ENCODE measurements at places on chromosomes 6 and 20.
A peak's percentile ranks its signal among the peaks of the same experiment; 100 is the strongest.

- no peak for DNase-seq
Observed at GRCh38 chr20:10715035-10715434, 41.2 kb upstream of the JAG1 start.

- DNase-seq: no peak
Observed at GRCh38 chr6:42440778-42441696, 10.7 kb downstream of the TRERF1 start.

DNA sequence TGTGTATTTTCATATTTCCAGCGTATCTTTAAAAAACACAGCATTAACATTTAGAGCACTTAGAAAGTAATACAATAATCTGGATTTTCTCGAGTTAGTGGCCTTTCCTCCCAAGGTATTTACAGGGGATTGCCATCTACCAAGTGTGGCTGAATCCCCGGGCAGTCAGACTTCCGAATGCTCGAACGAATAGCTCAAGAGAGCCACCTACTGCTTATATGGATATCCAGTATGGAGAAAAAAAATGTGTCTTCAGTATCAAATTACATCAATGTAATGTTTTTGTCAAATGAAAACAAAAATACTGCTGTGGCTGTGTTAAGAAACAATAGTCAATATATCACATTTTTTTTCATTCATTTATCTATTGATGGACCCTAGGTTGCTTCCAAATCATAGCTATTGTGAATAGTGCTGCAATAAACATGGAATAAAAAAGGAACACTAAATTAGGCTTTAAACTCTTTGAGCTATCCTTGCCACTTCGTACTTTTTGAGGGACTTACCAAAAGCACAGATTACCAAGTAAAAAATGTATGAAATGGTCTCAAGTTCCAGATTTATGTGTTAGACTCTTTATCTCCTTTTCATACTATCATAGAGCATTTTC, 654.5 kb upstream of the PTCHD4 start:
- DNase-seq: peak; percentile 36

DNA sequence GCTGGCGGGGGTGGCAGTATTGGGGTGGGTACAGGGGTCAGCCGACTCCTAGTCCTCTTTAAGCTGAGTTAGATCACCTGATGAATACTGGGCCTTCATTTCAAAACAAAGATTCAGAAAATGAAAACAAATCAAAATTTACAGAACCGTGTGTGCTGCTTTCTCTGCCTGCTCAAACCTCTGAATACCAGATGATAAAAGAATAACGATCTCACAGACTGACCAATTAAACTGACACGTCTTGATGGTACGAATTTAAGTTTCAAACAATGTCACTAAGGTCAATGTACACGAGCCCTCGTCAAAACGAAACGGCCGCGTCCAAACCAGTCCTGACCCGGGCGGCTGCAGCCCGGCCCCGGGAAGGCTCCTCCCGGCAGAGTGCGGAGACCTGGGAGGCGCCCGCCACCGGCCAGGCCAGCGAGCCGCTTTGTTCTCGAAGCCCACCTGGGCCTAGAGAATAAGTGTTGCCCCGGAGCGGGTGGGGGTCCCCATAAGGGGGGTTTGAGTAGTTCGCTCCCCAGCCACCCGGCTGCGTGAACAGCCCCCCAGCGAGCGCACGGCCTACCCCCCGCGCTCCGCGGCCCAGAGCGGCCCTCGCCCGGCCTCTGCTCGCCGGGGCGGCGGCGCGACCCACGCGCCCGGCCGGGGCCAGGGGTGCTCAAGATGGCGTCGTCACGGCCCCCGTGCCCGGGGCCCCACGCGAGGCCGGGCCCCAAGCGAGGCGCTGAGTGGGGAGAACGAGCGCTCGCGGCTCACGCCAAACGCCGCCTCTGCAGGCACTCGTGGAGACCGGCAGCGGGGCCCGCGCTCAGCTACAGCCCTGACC, 728 bp downstream of the PSMA7 start:
- peak; percentile 15 for DNase-seq

GRCh38 chr6:91497770-91498169, 910.9 kb upstream of the MAP3K7 start:
- no peak for DNase-seq

GRCh38 chr6:124682751-124683150, 279.5 kb upstream of the RNF217 start:
- DNase-seq: no peak

GRCh38 chr6:36627801-36628246, 33.7 kb downstream of the SRSF3 start:
- peak; percentile 69 for DNase-seq

- no peak for DNase-seq
Observed at GRCh38 chr6:1726341-1726768, 116.6 kb downstream of the FOXC1 start.

GRCh38 chr20:5650280-5650691, 99.9 kb upstream of the SHLD1 start:
- no peak for DNase-seq

DNA sequence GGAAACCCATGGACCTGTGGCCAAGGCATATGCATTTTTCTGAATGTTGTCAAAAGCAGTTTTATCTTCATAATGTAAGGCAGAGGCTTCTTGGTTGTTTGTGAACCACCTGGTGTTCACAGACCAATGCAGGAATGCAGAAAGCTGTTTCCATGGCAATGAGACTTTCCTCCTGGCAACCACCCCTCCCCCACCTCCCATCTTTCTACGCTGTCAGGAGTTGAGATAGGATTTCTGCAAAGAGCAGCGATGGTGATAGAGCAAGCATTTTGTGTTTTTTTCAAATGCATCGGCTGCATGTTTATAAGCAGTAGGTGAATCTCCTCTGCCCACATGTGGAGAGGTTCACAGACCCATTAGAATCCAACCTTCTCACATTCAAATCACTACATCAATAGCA, 114.1 kb upstream of the SMLR1 start:
- no peak for DNase-seq

DNA sequence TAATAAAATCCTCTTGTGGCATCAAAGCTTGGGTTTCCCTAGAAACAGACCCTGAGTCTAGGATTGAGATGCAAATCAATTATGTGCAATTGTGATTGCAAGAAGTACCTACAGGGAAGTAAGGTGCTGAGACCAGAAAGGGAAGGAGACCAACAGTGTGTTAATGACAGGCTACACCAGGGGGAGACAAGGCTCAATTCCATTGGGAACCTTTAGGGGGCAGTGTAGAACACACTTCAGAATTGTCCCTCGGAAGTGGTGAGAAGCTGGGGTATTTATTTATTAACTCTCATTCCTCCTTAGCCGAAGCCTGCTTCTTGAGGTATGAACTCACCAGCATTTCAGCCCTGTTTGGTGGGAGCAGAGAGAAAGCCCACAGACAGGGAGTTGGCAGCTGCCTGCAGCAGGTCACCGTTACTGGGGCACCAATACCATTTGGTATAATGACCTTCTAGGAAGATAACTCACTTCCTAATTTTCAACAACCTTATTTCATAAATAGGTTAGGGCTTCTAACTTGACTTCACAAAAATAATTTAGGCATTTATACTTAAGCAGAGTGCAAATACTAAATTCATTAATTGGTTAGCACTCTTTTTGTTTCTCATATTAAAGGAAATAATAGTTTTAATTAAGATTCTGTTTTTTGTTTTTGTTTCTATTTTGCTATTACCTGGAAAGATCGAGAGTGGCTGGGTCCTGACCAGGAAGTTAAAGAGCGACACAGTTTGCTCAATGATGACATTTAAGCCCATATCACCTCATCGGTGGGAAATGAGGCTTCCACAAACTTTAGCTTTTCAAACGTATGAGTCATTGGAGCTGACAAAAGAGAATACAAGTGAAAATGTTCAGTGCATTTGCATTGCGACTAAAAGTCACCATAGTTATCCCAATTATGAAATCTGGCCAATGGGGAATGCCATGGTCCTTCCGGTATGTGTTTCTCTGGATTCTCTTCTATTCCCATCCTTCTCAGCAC, 94.8 kb downstream of the BTBD3 start:
- peak; percentile 72 for DNase-seq

- peak; percentile 78 for DNase-seq
Observed at GRCh38 chr6:111113336-111114086, 26.2 kb downstream of the SLC16A10 start.

- no peak for DNase-seq
Observed at GRCh38 chr20:32918751-32919150, 60.0 kb downstream of the EFCAB8 start.

DNA sequence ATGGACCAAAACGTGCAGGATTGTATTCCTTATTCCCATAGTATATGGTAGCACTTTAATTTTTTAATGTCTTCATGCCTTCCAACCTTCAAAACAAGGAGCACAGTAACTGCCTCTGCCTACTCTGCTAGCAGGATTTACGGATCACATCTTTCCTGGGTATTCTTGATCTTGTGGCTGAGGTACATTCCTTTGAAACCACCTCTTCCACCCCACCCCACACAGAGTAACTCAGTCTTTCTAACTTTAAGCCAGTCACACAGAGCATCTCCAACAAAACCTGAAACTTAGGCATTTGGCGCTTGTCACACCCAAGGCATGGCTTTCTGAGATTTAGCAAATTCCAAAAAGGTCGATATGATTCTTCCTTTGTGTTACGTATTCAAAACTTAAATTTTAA, 2.3 kb upstream of the ID4 start:
- no peak for DNase-seq

GRCh38 chr20:59141818-59142581, 21.6 kb upstream of the ZNF831 start:
- DNase-seq: no peak

DNA sequence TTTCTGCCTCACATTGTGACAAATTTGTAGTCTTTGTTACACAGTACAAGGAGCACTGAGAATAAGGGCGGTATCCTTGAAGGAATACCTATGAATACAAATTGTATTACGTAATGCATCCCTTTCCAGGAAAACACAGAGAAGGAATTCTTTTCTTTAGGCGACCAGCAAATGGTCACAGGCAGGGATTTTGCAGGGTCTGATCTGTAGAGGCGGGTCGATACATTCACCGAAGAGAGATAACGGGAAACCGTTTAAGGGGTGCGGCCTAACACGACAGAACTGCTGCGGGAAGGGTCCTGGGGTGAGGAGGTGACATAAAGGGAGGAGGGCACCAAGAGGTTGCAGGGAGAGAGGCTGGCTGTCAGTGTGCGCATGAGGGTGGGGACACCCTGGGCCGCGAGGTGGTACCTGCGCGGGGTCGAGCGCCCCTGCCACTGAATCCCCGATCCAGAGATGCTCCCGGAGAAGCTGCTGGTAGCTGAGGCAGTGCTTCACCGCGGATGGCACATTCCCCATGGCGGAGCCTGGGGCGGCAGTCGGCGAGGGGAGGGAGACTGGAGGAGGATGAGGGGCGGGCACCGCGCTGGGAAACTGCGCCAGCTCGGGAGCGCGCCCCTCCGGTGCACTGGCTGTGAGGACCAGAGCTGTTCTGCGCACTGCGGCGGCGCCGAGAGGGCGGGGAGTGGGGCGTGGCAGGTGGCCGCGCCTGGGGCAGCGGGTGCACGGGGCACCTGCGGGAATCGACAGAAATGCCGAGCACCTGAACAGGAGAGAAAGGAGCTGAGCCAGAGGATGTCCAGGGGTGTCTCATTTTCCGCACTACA, at the start of gene HMGCLL1:
Gene HMGCLL1, minus strand, starts transcription at position 656 of the 827 bp plus-strand sequence. Its CDS starts 137 bp downstream, at position 519.
- no peak for DNase-seq
